ENCODE measurements at places on chromosomes 6 and 20. TPM values are rescaled to one million over a fixed set of nuclear protein-coding genes. Genes with fewer than 3 reads are reported as not detected.

The GLP1R gene
- not detected for total RNA-seq

The IMPG1 gene
- 0.29 TPM for total RNA-seq

The COL9A3 gene
- 0.65 TPM for total RNA-seq

The ZFP57 gene
- not detected for total RNA-seq

The DNAH8 gene
- total RNA-seq, result under 0.01 TPM

The RPS18 gene
- total RNA-seq, result 2,652 TPM

Measured in vein endothelial cell (primary cell).